Naive thymus-derived CD8-positive, alpha-beta T cell (primary cell): ENCODE measurements at places on chromosomes 4 and X. TPM values are rescaled to one million over a fixed set of nuclear protein-coding genes. Genes with fewer than 3 reads are reported as not detected.
A peak's percentile ranks its signal among the peaks of the same experiment; 100 is the strongest.

DNA sequence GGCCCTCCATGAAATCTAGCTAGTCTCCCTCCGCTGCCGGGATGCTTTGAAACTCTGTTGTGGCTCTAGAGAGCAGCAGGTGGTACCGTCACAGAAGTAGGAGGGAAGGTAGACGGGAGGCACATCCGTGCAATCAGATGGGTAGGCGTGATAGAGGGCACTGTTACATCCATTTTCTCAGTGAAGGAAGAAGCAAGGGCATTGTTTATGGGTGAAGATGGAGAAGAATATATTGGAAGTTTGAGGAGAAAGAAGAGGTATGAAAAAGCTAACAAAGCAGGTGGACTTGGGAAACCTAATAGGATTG, 1.3 kb downstream of the ANAPC4 start:
- no peak for DNase-seq
- H3K4me1 ChIP-seq, result peaks cover 17% of the 10 kb centered on the region
- H3K27ac ChIP-seq, result no peak overlapping the region
- no peak overlapping the region for H3K4me3 ChIP-seq
- no peaks in the 10 kb centered on the region for H3K36me3 ChIP-seq

DNA sequence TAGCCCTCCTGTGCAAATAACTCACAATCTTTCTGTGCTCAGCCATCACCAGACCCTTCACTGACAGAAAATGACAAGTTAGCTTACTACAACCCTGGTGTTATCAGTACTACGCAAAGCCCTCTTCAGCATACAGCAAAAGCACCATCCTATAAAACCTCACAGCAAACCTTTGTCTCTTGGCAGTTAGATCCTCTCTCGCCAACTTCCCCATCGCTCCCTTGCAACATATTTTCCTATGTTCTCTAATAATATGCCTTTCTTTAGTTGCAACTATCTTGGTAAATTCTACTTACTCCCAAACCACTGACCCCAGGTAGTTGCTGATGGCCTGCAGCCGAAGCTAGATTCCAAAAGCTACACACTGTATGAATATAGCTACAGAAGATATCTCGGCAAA, 856.9 kb upstream of the FRG1 start:
- no peaks in the 10 kb centered on the region for H3K27me3 ChIP-seq
- DNase-seq, result no peak
- H3K4me3 ChIP-seq, result no peak overlapping the region
- no peaks in the 10 kb centered on the region for H3K4me1 ChIP-seq
- H3K27ac ChIP-seq, result no peak overlapping the region

GRCh38 chr4:84753321-84753972, 170.5 kb downstream of the CDS1 start:
- H3K4me1 ChIP-seq, result no peaks in the 10 kb centered on the region
- no peak overlapping the region for H3K27ac ChIP-seq
- H3K4me3 ChIP-seq, result no peak overlapping the region
- H3K36me3 ChIP-seq, result no peaks in the 10 kb centered on the region
- no peak for DNase-seq

GRCh38 chr4:11503166-11503565, 74.5 kb upstream of the HS3ST1 start:
- H3K27ac ChIP-seq, result no peak overlapping the region
- no peaks in the 10 kb centered on the region for H3K36me3 ChIP-seq
- H3K4me1 ChIP-seq, result peaks cover 4% of the 10 kb centered on the region
- peaks cover 1% of the 10 kb centered on the region for H3K27me3 ChIP-seq
- DNase-seq, result no peak

- H3K27ac ChIP-seq, result peak overlapping the region; percentile 87
- no peaks in the 10 kb centered on the region for H3K27me3 ChIP-seq
- H3K4me3 ChIP-seq, result no peak overlapping the region
- DNase-seq, result no peak
- H3K4me1 ChIP-seq, result peaks cover 32% of the 10 kb centered on the region
- H3K36me3 ChIP-seq, result no peaks in the 10 kb centered on the region
These were observed 462.2 kb downstream of the INPP4B start for GRCh38 chr4:142383800-142384470.

- no peak for DNase-seq
- no peaks in the 10 kb centered on the region for H3K4me1 ChIP-seq
- H3K27me3 ChIP-seq, result no peaks in the 10 kb centered on the region
- no peaks in the 10 kb centered on the region for H3K36me3 ChIP-seq
- no peak overlapping the region for H3K27ac ChIP-seq
These were observed 13.2 kb downstream of the HS3ST1 start for GRCh38 chr4:11415409-11416070.

GRCh38 chr4:100533741-100534140, 15.9 kb upstream of the EMCN start:
- no peaks in the 10 kb centered on the region for H3K4me1 ChIP-seq
- H3K36me3 ChIP-seq, result peaks cover 7% of the 10 kb centered on the region
- H3K27me3 ChIP-seq, result no peaks in the 10 kb centered on the region

- H3K27ac ChIP-seq, result no peak overlapping the region
- H3K36me3 ChIP-seq, result no peaks in the 10 kb centered on the region
- no peaks in the 10 kb centered on the region for H3K4me1 ChIP-seq
- H3K4me3 ChIP-seq, result no peak overlapping the region
These were observed 381.0 kb upstream of the BOD1L1 start for GRCh38 chr4:14008494-14008893.

GRCh38 chrX:34053931-34054330, 78.2 kb downstream of the FAM47A start:
- no peaks in the 10 kb centered on the region for H3K4me1 ChIP-seq
- no peak for DNase-seq
- H3K4me3 ChIP-seq, result no peak overlapping the region
- no peaks in the 10 kb centered on the region for H3K36me3 ChIP-seq

- peaks cover 3% of the 10 kb centered on the region for H3K27me3 ChIP-seq
- H3K27ac ChIP-seq, result no peak within 1 kb of the TSS
- H3K4me1 ChIP-seq, result no peaks in the 10 kb centered on the region
- no peak within 1 kb of the TSS for H3K4me3 ChIP-seq
- DNase-seq, result no peak
- H3K36me3 ChIP-seq, result no peaks in the 10 kb centered on the region
These were observed at the start of gene PDCL2 for GRCh38 chr4:55592014-55592413. PDCL2 (minus strand) TSS chr4:55592245; CDS start chr4:55592109, 136 bp downstream.

CTAG2 gene
- 13.4 TPM for total RNA-seq

CACNA1F gene
- 3.6 TPM for total RNA-seq

SMARCA1 gene
- total RNA-seq, result 1.1 TPM

TDO2 gene
- total RNA-seq, result not detected

DGAT2L6 gene
- total RNA-seq, result not detected
